NCI-H2081 treated with DMSO at 0.1 percent for 48 hours (cell line): ENCODE measurements at places on chromosomes 5 and 9.
A peak's percentile ranks its signal among the peaks of the same experiment; 100 is the strongest.

DNA sequence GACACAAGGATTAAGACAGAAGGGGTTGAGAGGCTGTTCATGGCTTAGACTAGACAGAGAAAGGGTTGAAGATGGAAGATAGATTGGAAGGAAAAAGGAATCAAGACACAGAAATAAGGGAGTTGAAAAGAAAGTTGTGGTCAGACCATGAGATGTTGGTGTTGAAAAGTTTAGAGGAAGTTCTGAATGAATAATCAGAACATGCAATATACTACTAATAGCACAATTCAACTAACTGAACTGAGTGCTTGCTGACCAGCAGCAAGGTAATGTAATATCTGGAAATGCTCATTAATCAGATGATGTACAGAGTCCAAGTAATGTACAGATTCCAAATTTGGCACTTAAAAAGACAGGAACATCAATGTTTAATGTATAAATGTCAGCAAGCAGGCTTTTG is 10.6 kb upstream of the NNT start:
- no peak for DNase-seq

- DNase-seq: no peak
These were observed 255.2 kb upstream of the CD180 start for GRCh38 chr5:67451640-67452279.

GRCh38 chr9:89189215-89189614 is 10.6 kb upstream of the SHC3 start:
- DNase-seq: no peak

- DNase-seq: no peak
These were observed 6.7 kb upstream of the TCF7 start for GRCh38 chr5:134107779-134108178.

DNA sequence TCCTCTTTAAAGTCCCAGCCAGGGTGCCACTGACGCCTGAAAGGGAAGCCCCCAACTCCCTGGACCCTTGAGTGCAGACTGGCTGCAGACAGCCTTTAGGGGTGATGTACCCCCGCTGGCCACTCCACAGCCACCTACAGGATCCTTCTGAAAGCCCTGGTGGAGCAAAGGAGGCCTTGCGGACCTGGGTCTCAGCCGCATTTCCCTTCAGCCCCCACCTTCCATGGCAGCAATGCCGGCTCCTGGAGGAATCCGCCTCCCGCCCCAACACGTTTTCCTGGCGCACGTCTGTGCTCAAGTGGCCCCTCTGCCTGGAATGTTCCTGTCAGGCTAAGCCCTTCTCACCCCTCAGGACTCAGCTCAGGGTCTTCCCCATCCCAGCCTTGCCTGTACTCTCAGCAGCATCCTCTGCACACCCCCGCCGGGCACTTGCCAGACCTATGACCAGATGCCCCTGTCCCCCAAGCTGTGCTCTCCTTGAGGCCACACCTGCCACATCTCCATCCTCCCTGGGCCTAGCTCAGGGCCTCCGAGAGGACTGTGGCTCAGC is 134.1 kb upstream of the RAPGEF1 start:
- DNase-seq: no peak

DNA sequence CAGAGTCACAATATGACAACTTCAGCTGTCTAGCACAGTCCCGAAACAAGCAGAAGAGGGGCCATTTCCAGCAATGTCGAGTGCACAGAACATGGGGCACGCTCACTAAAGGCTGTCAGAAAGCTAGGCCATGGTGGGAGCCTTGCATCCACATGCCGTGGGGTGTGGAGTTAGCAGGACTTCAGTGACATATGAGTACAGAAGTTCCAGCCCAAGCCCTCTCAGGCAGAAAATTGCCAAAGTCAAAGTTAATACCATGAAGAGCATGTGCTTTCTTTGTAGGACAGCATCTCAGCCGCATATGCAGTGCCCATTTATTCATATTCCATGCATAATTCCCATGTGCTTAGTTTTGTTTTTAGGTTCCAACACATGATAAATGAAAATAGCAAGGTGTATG is 26.7 kb downstream of the ECM2 start:
- no peak for DNase-seq

DNA sequence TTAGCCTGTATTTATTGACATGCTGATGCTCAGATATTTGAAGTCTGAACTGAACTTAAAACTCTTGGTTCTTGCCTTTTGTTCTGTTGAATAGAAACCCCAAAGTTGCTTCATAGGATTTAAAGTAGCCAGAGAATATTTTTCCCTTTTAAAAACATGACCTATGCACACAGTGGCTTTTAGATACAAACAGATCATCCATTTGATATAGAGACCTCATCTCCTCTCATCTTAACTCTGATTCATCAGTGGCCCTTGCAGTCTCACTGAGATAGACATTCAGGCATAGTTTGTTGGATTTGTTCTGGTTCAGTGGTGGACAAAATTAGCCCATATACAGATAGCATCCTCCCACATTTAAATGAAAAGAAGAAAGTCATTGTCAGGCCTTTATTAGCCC is 43.5 kb upstream of the PJA2 start:
- no peak for DNase-seq

GRCh38 chr5:59744531-59744992 is 149.0 kb downstream of the PDE4D start:
- peak; percentile 91 for DNase-seq

GRCh38 chr9:92151691-92152393 is 36.6 kb upstream of the SPTLC1 start:
- no peak for DNase-seq

DNA sequence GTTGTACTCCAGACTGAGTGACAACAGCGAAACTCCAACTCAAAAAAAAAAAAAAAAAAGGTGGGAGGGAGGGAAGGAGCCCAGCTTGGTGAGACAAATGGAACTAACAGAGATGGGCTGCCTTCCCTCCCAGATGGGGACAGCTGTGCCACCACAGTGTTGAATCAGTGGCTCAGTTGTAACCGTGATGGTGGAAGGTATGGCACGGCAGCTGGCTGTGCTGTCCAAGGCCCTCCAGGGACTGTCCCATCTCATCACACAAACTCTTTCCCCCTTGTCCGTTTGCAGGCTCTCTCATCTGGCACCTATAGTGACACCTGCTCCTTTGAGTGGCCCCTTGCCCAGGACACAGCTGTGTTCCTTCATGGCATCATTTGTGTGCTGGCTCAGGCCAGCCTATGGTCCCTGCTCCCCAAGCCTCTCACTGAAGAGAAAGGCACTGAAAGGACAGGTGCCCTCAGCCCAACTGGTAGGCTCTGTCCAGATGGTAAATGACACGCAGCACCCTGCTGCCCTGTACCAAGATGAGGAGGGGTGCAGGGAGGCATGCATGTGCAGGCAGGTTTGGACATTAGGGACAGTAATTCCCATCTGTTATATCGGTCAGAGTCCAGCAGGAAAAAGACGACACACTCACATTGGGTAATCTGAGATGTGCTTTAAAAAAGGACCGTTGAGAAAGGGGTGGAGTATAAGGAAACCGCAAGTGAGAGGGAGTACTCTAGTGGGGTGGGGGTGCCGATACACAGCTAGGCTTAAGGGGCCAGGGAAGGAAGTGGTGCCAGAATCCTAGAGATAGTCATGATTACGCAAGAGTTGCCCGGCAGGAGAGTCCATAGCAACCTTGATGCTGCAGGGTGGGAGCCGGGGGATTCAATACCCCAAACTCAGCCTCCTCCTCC is 4.3 kb downstream of the SMIM33 start:
- DNase-seq: no peak

GRCh38 chr9:127316586-127317323 is 52.2 kb downstream of the GARNL3 start:
- DNase-seq: no peak

DNA sequence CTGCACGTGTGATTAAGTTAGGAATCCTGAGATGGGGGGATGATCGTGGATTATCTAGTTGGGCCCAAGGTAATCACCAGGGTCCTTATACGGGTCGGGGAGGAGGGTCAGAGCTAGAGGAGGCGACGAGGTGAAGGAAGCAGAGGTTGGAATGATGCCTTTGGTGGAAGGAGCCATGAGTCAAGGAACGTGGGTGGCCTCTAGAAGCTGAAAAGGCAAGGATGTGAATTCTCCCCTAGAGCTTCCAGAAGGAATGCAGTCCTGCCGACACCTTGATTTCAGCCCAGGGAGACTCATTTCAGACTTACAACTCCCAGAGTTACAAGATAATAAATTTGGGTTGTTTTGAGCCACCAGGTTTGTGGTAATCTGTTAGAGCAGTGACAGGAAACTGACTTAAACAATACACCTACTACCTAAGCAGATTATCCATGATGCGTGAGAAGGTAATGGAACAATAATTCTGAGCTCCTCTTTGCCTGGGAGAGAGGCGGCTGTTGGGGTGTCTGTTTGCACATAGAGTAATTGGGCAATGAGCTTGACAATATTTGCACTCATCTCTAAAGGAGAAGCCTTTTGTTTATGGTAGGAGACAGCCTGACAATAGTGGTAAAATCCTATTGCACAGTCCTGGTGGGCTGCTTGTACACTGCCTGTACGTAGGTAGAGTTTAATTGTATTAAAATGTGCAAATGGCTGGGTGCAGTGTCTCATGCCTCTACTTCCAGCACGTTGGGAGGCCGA is 129.3 kb upstream of the IER5L start:
- no peak for DNase-seq

DNA sequence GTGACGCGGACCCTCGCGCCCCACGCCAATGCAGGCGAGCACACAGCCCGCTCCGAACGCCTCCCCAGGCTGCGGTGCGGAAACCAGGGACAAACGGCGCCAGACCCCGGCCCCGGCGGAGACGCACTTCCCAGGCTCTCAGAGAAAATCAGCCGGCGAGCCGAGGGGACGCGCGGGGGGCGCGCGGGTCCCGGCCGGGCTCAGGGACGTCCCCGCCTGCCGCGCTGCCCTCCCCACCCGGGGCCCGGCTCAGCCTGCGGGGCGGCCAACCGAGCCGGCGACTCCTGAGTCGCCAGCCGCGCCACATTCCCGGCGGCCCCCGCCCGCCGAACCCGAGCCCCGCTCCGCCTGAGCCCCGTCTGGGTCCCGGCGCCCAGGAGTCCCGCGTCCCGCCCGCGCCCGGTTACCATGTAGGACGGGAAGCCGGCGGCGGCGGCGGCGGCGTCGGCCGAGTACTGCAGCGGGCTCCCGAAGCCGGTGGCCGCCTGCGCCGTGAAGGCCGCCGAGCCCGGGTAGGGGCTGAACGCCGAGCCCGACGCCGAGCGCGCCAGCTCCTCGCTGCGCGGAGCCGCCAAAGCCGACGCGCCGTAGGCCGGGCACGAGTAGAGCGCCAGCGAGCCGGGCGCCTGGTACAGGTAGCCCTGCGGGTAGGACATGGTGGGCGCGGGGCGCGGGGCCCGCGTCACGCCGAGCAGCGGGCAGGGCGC is 566 bp downstream of the IRX2 start:
- no peak for DNase-seq

- DNase-seq: no peak
These were observed 44.8 kb upstream of the CNTLN start for GRCh38 chr9:17090041-17090440.
